ENCODE measurements at places on chromosomes 3 and 15.

DNA sequence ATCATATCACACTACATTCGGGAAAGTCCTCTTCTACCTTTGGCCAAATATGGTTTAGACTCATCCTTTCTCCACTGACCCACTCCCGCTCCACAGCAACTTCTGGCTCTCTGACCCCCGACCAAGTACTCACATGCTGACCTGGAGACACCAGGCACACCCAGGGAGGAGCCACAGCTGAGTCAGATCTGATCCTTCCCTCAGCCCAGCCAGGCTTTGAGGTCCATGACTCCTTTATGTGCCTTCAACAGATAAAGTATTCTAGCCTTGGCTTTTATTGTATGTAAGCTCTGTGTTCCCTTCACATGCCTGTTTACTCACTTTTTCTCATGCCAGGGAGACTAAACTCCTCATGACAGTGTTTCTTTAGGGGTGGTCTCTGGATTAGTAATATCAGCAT is 166.9 kb upstream of the UMPS start:
- no peak for DNase-seq

DNA sequence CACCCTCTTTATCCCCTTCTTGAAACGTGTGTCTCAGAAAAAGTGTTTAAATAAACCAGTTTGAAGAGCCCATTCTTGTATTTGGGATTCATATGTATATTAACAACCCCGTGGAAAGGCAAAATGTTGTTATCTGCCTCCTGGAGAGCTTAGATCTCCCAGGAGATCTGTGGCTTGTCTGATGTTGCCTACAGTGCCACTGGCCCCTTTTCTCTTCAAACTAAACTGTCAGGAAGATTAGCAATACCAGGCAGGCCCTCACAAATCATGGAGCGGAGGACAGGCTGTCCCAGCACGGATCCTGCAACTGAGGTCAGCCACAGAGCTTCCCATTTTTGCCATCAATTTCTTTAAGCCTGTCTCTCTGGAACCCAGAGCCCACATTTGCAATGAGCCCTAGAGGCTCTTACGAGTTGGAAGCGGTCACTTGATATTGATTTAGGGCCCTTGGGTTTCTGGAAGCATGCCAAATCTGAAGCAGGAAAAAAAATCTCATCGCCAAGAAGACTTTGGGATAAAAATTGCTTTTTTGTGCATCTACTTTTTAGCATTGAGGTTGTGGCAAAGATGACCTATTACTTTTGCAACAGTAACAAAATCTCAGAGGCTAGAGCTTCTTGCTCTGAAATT is 234.1 kb downstream of the OPA1 start:
- DNase-seq: no peak

GRCh38 chr3:168653255-168653654 is 557.5 kb upstream of the GOLIM4 start:
- DNase-seq: no peak

DNA sequence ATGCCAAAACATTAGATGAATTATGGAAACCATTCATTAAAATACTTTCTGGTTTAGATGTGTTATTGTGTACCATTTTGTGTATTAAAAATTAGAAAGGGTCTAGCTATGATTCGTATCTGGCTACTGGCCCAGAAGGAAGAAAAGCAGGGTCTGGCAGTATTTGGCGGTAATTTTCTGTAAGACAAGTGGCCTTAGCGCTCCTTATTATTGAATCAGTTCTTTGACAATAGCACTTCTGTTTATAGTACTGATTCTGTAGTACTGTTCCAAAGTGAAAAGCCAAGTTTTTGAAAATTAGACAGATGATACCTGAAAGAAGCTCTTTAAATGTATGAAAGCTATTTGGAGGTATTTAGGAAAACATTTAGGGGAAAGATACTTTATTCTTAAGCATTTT is 10.2 kb downstream of the GLCE start:
- DNase-seq: no peak

GRCh38 chr15:75928680-75929608 is 25.3 kb downstream of the FBXO22 start:
- no peak for DNase-seq

DNA sequence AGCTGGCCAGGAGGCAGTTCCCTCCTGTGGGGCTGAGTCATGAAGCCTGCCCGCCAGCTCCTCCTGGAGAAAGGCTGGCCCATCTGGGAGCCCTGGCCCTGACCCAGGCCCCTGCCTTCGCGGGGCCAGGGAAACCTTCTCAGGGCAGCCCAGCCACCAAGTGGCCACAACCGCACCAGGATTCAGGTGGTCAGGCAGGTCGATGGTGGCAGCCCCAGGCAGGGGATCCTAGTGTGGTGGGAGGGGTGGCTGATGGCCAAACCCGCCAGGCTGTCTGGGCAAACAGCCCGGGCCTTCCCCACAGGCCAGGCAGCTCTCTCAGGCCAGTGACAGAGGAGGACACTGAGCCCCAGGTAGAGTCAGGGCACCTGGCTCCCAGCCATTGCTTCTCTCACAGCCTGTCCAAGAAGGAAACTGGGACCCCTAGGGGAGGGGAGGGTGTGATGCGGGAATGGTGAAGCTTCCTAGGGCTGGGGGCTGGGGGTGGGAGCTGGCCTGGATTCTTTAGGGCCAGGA is 1.2 kb downstream of the TWF2 start:
- DNase-seq: no peak

- DNase-seq: no peak
These were observed 61.1 kb upstream of the TSEN2 start for GRCh38 chr3:12423131-12423530.

DNA sequence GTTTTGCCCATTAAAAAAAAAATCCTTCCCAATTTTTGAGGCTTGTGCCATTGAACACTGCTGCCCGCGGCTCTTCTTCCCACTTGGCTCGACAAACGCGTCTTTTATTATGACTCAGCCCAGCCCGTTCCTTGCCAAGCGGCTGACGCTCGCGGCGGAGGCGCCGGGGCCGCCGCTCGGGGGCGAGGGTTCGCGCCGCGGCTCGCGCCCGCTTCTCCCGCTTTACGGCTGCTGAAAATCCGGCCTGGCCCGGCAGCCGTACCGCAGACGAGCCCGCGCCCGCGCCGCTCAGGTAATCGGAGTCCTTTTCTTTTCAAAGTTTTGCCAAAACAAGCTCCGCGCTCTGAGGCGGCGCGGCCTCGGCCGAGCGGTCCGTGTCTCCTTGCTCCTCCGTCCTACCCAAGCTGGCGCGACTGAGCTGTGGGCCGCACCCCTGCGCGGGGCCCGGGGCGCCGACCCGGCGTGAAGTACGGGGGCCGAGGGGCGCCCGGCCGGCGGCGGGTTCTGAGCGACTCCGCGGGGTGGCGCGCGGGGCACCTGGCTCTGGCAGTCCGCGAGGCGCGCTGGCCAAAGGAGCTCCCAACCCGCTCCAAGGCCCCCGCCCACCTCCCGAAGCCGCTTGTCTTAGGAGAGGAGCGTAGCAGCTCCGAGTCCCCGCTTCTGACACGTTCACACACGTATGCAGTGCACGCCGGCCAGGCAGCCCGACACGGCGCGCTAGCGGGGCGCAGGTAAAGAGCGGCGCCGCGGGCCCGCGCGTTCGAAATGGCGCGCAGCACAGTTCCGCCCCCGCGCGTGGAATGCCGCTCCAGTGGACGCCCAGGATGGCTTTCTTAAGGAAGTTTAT is 418.2 kb upstream of the NAALADL2 start:
- peak; percentile 6 for DNase-seq

Measured in stimulated activated CD8-positive, alpha-beta memory T cell treated with anti-CD3 and anti-CD28 coated beads, Interleukin-15, amount 100 ng/mL, for 4 hours (primary cell).